EH (cell line): ENCODE measurements at places on chromosomes 7 and 10.
A peak's percentile ranks its signal among the peaks of the same experiment; 100 is the strongest.

GRCh38 chr7:99949645-99950228, 20.3 kb upstream of the GJC3 start:
- DNase-seq = peak; percentile 18

- DNase-seq = peak; percentile 68
These were observed 1.8 kb downstream of the GRK5 start for GRCh38 chr10:119209035-119209735.

GRCh38 chr10:92395271-92395670, 104.3 kb downstream of the MARCHF5 start:
- no peak for DNase-seq

GRCh38 chr10:34191406-34191805, 623.7 kb downstream of the PARD3 start:
- no peak for DNase-seq

GRCh38 chr10:91409069-91409868, 875 bp upstream of the HECTD2 start:
- peak; percentile 89 for DNase-seq

DNA sequence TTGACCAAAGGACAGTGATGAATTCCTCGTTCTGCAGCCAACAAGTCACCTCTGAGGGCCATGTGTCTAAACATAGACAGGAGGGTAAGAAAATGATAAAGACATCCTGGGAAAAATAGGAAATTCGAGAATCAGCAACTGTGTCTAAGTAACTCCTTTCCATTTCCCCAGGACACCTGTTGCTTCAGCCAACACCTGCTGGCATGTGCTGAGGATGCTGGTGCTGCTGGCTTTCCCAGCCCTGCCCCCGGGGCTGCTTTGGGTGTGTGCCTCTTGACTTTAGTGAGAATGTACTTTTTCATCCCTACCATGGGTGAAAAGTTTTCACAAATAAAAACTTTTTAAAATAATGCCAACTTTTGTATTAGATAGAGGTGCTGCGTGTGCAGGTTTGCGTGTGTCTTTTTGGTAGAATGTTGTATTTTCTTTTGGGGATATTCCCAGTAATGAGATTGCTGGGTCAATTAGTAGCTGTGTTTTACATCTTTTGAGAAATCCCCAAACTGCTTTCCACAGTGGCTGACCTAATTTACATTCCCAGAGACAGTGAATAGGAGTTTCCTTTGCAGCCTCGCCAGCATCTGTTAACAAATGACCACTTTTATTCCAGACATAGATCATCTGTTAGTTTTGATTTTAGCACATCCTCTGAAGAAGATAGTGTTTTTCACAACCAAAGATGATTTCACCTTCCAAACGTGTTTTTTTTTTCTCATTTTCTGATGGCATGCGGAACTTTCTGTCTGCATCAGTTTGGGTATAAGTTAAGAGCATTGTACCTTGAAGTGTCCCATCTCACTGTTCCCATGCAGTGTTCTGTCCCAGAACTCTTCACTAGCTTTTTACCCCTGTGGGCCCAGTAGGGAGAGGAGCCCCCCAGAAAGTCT, 104.2 kb upstream of the ACBD5 start:
- no peak for DNase-seq

DNA sequence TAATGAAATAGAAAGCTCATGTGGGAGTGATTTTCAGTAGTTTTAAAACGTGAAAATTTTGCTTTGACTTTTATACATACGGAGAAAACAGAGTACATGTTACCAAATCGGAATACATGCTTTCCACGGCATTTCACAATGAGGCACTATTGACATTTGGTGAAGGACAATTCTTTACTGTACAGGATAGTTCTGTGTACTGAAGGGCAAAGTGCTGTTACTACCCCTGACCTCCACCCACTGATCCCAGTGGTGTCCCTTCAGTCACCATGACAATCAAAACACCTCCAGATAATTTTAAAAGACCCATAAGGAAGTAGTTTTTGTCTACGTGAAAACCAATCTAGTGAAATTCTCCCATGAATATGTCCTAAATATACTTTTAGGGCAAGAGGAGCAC, 33.1 kb upstream of the ANK3 start:
- no peak for DNase-seq

DNA sequence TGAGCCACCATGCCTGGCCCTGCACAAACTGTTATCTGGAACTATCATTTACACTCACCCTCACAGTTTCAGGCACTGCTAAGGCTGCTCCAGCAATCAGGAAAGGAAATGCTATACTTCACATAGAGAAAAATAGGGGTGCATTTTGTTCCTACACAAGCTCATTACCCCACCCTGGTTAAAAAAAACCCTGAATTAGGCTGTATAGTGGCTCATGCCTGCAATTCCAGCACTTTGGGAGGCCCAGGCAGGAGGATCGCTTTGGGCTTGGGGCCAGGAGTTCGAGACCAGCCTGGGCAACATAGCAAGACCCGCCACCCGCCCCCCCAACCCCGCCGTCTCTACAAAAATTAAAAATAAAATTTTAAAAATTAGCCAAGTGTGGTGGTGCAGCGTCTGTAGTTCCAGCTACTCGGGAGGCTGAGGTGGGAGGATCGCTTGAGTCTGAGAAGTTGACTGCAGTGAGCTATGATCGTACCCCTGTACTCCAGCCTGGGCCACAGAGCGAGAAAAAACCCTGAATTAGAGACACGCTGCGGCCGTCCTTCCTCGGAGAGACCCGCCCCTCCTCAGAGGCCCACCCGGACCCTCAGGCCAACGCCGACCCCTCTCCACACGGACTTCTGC, 539 bp downstream of the PTCD1 start:
- no peak for DNase-seq

GRCh38 chr7:111089822-111090426, 1.0 kb upstream of the LRRN3 start:
- peak; percentile 59 for DNase-seq

DNA sequence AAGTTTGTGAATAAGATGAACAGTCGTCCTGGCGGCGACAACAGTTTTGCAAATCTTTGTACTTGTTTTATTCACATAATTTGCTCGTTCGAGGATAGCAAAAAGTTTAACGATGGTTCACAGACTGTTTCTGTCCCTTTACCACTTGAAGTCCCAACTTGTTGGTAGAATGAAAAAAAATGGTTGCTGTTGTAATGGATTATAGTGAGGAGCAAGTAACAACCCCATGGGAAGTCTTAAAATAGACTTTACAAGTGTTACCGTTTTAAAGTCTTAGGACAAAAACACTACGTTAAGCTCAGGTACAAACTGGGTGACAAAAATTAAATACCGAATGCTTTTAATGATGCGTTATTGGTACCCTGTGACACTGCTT, 589 bp downstream of the LSM8 start:
- peak; percentile 14 for DNase-seq

GRCh38 chr7:45112648-45113047, 1.2 kb upstream of the TBRG4 start:
- DNase-seq = peak; percentile 50

DNA sequence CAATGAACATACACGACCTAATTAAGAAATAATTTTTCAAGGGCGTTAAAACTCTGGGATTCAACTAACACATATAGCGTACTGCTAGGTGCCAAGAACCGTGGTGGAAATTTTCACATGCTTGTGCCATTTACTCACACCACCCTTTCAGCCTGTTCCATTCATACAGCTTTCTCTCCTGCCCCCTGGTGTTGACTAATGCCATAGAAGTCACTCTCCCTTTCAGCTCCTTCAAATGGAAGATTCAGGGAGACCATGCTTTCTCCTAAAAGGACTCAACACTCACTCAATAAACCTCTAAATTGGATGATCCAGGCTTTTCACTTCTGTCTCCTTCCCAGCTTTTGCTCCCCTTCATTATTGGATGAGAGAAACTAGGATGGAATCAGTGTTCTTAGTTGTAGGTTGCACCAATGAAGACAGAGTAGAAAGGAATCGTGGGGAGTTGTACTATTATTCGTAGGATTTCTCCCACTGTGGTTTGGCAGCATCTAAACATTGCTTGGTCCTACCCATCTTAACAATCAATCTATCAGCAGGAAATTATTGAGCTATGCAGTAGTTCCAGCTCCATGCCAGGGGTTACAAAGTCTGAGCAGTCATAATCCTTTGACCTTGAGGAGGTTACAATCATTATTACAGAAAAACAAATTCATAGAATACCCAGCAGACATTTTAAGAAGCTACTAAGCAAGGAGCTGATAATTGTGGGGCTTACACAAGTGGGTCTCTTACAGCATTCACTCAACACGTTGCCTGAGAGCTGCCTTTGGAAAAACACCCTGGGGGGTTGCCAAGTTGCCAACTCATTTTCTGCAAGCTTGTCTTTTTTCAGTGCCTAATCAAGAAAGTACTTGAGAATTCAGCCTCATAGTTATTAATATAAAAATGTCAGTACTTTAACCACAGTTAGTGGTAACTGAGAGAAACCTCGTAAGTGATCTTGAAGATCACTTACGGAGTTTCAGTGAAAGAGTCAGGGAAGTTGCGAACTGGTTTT, 2.8 kb upstream of the PPP1R3C start:
- peak; percentile 83 for DNase-seq

GRCh38 chr10:98332623-98333269, 64.8 kb upstream of the LOXL4 start:
- peak; percentile 61 for DNase-seq

- no peak for DNase-seq
These were observed 46.0 kb downstream of the ZNRF2 start for GRCh38 chr7:30330134-30331111.

DNA sequence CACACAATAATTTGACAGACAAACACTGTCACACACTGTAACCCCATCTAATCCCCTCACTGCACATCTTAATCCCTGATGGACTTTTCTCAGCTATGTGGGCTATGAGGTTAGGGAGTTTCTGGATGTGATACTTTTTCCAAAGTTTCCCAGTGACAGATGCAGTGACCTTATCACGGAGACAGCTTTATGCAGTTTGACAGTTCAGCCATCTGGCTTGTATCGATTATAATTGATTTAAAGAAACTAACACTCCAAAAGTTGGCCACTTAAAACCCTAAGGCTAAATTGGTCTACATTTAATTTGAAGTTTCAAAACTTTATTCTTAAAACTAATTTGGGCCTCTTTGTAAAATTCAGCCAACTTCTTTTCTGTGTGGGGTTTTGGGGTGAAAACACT, 196.7 kb downstream of the SDK1 start:
- DNase-seq = no peak
